ENCODE measurements at places on chromosomes 16 and 17. TPM values are rescaled to one million over a fixed set of nuclear protein-coding genes. Genes with fewer than 3 reads are reported as not detected.

FBXL16 gene
- polyA plus RNA-seq, result 1.1 TPM

DNA sequence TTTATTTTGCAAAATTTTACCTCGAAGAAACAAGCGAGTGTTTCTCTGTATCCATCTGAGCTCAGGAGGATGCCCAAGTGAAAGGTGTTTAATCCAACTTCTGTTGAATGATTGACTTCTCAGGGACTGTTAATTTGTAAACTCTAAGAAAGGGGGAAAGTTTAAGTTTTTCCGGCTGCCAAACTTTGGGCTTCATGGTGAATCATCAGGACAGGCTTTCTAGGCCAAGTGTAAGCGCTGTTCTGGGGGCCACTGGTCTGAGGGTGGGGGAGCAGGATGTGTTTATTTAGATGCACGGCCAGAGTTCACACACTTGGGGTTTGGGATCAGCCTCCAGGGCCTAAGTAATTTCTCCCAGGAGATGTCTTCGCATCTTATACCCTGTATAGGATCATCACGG, 110.4 kb downstream of the PITPNC1 start:
- DNase-seq, result no peak
- H3K27me3 ChIP-seq, result no peaks in the 10 kb centered on the region
- peaks cover 8% of the 10 kb centered on the region for H3K4me1 ChIP-seq
- H3K36me3 ChIP-seq, result no peaks in the 10 kb centered on the region

- H3K4me1 ChIP-seq, result peaks cover 2% of the 10 kb centered on the region
- peak overlapping the region; percentile 34 for H3K27ac ChIP-seq
- H3K4me3 ChIP-seq, result no peak overlapping the region
- H3K36me3 ChIP-seq, result peaks cover 56% of the 10 kb centered on the region
Observed at GRCh38 chr16:88904676-88905365, 38.4 kb upstream of the PABPN1L start.

GRCh38 chr17:68125111-68125870, 89.8 kb downstream of the KPNA2 start:
- no peaks in the 10 kb centered on the region for H3K4me1 ChIP-seq
- no peak for DNase-seq
- H3K36me3 ChIP-seq, result peaks cover 20% of the 10 kb centered on the region
- H3K27ac ChIP-seq, result no peak overlapping the region

GRCh38 chr17:43547189-43547550, 1.0 kb upstream of the ETV4 start:
- H3K27ac ChIP-seq, result no peak overlapping the region
- H3K27me3 ChIP-seq, result no peaks in the 10 kb centered on the region
- H3K4me3 ChIP-seq, result no peak overlapping the region
- H3K4me1 ChIP-seq, result peaks cover 22% of the 10 kb centered on the region
- H3K36me3 ChIP-seq, result no peaks in the 10 kb centered on the region
- no peak for DNase-seq

CHST4 gene
- polyA plus RNA-seq, result 0.04 TPM

DNA sequence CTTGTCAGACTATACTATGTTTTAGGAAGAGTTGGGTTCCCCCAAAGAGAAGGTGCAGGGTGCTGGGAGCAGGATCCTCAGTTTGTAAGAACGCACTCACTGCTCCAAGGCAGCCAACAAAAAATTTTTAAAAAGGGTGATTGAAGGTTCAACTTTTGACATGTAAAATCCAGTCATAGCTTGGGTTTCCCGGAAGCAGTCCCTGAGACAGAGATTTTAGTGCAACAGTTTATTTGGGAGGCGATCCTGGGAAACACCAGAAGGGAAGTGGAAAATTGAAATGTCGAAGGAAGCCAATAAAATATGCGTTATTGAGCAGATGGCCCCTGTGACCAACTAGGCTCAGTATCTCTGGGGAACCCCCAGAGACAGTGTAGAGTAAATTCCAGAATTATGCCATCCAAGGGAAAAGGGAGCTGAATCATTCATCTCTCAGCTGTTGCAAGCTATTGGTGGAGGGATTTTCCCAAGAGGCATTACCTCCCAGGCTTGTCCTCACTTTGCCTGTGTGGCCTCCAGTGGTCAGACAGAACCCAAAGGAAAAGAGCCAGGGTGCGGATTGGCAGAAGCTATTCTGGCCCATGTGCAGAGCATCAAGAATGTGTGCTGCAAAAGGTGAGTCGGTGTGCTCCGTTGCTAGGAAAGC, 72.9 kb downstream of the HS3ST3B1 start:
- no peak overlapping the region for H3K27ac ChIP-seq
- H3K4me3 ChIP-seq, result no peak overlapping the region
- H3K4me1 ChIP-seq, result no peaks in the 10 kb centered on the region
- DNase-seq, result no peak
- H3K36me3 ChIP-seq, result no peaks in the 10 kb centered on the region

GRCh38 chr16:85360323-85361277, 248.3 kb upstream of the CIBAR2 start:
- no peak overlapping the region for H3K27ac ChIP-seq
- H3K36me3 ChIP-seq, result no peaks in the 10 kb centered on the region
- H3K4me1 ChIP-seq, result peaks cover under 1% of the 10 kb centered on the region
- DNase-seq, result no peak
- no peak overlapping the region for H3K4me3 ChIP-seq

DNA sequence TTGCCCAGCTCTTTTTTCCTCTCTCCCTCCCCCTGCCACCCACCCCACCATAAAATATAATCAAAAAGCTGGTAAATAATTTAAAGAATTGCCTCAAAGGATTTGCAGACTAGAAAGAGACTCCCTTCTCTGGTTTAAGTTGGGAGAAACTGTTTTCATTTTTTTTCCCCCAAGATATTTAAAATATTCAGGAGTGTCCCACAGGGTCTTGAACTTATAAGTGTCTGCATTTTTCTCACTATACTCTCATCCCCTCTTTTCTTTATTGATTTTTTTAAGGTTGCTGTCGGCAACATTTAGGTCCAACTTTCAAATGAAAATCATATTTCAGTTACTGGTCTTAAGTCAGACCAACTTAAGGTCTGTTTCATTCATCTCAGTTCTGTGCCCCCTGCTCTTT, 210.2 kb downstream of the MSI2 start:
- H3K4me3 ChIP-seq, result no peak overlapping the region
- H3K36me3 ChIP-seq, result no peaks in the 10 kb centered on the region
- no peak for DNase-seq
- no peaks in the 10 kb centered on the region for H3K27me3 ChIP-seq

DNA sequence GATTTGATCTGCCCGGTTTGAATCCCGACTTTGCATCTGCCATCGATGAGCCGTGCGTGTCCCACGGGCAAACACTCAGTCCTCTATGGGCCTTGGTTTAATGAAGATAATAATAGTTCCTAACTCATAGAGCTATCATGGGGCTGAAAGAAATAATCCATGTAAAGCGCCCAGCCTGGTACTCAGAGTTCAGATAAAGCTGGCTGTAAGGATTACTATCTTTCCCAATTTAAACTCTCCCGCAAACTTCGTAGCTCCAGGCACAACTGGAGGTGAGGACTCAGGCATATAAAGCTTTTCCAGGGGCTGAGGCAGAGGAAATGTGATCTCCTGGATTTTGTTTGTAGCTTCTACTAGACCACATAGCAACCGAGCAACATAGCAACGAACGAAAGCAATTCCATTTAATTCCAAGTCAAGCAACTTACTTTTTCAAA, 16.3 kb downstream of the ALOX15 start:
- no peaks in the 10 kb centered on the region for H3K36me3 ChIP-seq
- H3K4me3 ChIP-seq, result no peak overlapping the region
- H3K27me3 ChIP-seq, result peaks cover 4% of the 10 kb centered on the region
- no peak for DNase-seq
- H3K27ac ChIP-seq, result no peak overlapping the region

HS3ST6 gene
- 0.06 TPM for polyA plus RNA-seq

DNA sequence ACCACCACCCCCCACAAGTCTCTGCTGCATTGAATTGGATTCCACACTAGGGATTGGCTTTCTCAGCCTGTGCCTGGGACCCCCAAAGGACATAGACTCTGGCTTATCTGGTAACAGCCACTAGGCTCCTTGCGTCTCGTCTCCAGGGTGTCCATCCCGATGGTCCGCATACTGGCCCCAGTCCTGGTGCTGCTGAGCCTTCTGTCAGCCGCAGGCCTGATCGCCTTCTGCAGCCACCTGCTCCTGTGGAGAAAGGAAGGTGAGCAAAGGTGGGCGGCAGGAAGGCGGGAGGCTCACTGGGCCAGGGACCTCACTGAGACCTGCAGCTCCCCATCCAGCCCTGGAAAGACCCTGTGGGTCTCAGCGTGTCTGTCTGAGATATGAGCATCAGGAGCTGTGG, 8.1 kb downstream of the CD300LG start:
- H3K4me3 ChIP-seq, result no peak overlapping the region
- no peaks in the 10 kb centered on the region for H3K36me3 ChIP-seq
- peaks cover under 1% of the 10 kb centered on the region for H3K4me1 ChIP-seq
- no peak overlapping the region for H3K27ac ChIP-seq
- no peaks in the 10 kb centered on the region for H3K27me3 ChIP-seq

SLC16A3 gene
- 16.5 TPM for polyA plus RNA-seq

GRCh38 chr17:76710863-76711611, at the start of gene MXRA7:
Gene MXRA7, minus strand, starts transcription at chr17:76710965. Its CDS starts 19 bp downstream, at chr17:76710946.
- H3K27ac ChIP-seq, result peak within 1 kb of the TSS; percentile 84
- H3K27me3 ChIP-seq, result peaks cover 4% of the 10 kb centered on the region
- peak; percentile 90 for DNase-seq

DNA sequence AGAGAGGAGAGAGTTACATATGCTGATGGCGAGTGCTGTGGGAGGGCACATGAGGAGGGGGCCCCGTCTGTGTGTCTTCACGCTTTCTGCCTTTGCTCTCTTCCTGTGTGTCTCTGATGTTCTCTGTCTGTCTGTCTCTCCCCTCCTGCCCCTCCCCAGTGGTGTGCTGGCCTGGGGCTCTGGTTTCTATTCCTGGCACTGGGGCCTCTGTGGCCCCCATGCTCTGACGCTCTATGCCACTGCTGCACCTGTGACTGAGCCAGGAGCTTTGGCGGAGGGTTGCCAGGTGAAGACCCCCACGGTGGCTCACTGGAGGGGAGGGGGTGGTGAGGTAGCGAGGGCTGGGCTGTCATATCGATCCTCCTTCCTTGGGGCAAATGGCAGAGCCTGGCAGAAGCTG, 24.6 kb upstream of the BRD7 start:
- no peak overlapping the region for H3K27ac ChIP-seq
- H3K4me1 ChIP-seq, result no peaks in the 10 kb centered on the region
- no peak overlapping the region for H3K4me3 ChIP-seq
- H3K36me3 ChIP-seq, result no peaks in the 10 kb centered on the region
- no peaks in the 10 kb centered on the region for H3K27me3 ChIP-seq

DNA sequence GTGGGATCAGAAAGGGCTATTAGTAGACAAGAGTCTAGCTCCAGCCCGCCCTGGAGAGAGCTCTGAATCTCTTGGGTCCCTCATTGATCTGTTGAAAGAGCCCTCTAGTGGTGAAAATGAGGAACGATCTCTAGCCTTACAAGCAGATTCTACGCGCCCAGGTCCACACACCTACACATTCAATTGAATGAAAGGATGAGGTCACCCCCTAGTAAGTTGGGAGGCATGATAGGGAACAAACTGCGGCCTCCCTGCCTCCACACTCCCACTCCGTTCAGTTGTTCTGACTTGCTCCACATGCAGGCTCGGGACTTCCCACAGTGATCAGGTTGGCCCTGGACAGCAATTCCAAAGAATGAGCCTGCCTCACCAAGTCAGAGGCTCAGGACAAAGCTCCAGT, 2.9 kb upstream of the CACNG3 start:
- no peaks in the 10 kb centered on the region for H3K36me3 ChIP-seq
- DNase-seq, result no peak

GRCh38 chr17:58344047-58344790, 7.8 kb downstream of the SUPT4H1 start:
- peak; percentile 92 for DNase-seq
- no peaks in the 10 kb centered on the region for H3K27me3 ChIP-seq
- H3K4me1 ChIP-seq, result peaks cover 53% of the 10 kb centered on the region
- peaks cover 45% of the 10 kb centered on the region for H3K36me3 ChIP-seq
- H3K4me3 ChIP-seq, result peak overlapping the region; percentile 33

DNA sequence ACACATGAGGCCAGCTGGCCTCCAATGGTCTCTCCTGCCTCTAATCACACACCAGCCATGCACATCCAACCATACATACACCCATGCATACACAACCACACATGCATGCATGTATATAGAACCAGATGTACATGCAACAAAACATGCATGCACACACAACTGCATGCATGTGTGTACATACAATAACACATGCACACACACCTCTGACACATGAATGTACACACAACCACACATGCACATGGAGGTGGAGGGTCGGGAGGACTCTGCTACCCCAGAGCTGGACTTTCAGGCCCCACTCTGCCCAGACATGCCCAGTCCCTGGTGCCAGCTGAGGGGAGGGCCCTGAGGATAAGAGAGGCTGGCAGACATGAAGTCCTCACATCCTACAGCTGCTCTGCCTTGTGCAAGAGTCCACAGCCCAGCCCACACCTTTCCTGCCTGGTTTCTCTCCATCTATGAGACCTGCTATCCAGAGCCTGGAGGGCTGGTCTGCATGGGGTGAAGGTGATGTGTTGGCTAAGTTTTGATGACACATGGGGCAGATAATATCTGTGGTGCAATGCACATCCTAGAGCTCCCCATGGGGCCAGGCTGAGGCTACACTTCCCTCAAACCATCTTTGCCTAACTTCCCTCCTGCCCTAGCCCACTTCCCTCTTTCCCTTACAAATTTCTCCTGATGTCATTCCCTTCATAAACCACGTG, 50.9 kb upstream of the SDK2 start:
- H3K36me3 ChIP-seq, result no peaks in the 10 kb centered on the region
- H3K27me3 ChIP-seq, result no peaks in the 10 kb centered on the region
- H3K27ac ChIP-seq, result no peak overlapping the region
- DNase-seq, result no peak
- peaks cover 30% of the 10 kb centered on the region for H3K4me1 ChIP-seq
- no peak overlapping the region for H3K4me3 ChIP-seq

DNA sequence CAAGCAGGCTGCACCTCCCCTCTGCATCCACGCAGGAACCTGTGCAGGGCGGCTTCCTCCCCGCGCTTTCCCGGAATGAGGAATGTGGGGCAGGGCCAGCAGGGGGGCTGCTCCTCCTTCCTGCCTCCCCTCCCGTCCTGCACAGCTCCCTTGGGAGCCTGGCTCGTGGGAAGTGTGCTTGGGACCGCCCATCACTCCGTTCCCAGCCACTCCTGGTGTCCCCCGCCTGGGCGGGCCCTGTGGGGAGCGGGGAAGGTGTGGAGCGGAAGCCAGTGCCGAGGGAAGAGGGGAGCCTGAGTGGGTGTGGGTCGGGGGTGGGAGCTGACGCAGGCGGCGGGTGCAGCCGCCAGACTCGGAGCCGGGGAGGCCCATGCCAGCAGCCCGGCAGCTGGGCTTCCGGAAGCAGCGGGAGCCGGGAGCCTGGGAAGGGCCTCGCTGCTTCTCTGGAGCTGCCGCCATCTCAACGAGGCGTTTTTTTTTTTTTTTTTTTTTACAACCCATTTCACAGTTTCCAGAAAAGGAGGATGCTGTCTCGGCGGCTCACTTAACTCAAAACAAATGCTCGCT, 24.1 kb downstream of the BAHCC1 start:
- H3K27ac ChIP-seq, result peak overlapping the region; percentile 81
- H3K4me1 ChIP-seq, result peaks cover 65% of the 10 kb centered on the region
- no peaks in the 10 kb centered on the region for H3K36me3 ChIP-seq
- H3K27me3 ChIP-seq, result peaks cover 28% of the 10 kb centered on the region
- DNase-seq, result no peak

- H3K36me3 ChIP-seq, result no peaks in the 10 kb centered on the region
- peaks cover 20% of the 10 kb centered on the region for H3K4me1 ChIP-seq
- H3K27me3 ChIP-seq, result peaks cover 17% of the 10 kb centered on the region
- no peak overlapping the region for H3K4me3 ChIP-seq
Observed at GRCh38 chr17:79033741-79034501, 10.0 kb downstream of the C1QTNF1 start.
